ENCODE measurements at places on chromosomes 12 and 14.

- DNase-seq = no peak
Observed at GRCh38 chr12:52686756-52687487, 6.7 kb upstream of the KRT1 start.

DNA sequence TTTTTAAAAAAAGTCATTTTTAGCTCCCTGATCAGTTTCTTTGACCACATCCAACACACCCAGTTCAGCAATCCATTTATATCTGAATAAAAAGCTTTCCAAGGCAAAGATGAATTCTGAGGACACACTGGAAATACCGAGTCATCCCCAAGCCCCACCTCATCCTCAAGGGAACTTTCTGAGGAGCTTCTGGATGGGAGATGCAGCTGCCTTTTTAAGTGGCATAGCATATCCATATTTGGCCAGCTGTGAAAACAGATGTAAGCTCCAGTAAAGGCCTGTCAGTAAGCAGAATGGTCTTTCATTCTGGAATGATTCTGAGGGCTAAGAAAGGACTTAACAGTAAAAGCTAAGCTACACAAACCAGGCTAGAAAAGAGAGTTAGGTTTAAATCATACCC lies 18.4 kb downstream of the ZFYVE1 start:
- DNase-seq = no peak

- no peak for DNase-seq
Observed at GRCh38 chr14:92832137-92832700, 38.1 kb downstream of the GOLGA5 start.

GRCh38 chr12:51953864-51954263 lies 2.4 kb downstream of the ACVR1B start:
- no peak for DNase-seq

- no peak for DNase-seq
Observed at GRCh38 chr14:68695326-68695768, 97.5 kb downstream of the ZFP36L1 start.

- no peak for DNase-seq
Observed at GRCh38 chr12:130007771-130008170, 103.9 kb upstream of the TMEM132D start.

DNA sequence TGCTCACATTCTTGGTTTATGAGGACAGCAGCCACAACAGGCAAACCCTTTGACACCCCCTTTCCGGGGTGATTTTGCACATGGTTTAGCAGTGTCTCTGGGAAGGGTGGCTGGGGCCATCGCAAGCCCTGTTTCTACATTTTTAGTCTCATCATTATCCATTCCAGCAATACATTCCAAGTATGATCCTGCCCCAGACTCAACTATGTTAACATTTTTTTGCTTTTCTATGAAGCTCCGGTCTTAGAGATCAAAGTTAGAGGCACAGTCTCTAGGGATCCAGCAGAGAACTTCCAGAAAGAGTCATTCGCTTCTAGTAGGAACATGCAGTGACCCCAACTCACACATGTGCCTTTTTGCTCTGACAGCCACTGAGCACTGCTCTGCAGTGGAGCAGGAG lies 130.9 kb downstream of the TBX5 start:
- DNase-seq = no peak

- no peak for DNase-seq
Observed at GRCh38 chr12:15963271-15963670, 52.1 kb downstream of the DERA start.

DNA sequence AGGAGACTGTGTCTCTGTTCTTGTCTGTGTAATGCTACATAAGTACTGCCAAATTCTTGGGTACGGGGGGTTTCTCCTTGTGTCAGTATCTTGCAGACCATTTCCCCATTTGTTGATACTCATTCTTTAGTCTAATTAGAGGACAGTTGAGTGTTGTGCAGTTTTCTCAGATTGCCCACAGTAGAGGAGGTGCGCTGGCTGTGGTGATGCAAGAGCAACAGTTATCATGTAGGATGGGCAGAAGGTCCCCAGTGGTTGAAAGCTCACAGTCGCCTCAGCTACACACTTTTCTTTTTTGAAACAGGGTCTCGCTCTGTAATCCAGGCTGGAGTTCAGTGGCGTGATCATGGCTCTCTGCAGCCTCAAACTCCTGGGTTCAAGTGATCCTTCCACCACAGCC lies 37.8 kb upstream of the ATP2A2 start:
- DNase-seq = no peak

DNA sequence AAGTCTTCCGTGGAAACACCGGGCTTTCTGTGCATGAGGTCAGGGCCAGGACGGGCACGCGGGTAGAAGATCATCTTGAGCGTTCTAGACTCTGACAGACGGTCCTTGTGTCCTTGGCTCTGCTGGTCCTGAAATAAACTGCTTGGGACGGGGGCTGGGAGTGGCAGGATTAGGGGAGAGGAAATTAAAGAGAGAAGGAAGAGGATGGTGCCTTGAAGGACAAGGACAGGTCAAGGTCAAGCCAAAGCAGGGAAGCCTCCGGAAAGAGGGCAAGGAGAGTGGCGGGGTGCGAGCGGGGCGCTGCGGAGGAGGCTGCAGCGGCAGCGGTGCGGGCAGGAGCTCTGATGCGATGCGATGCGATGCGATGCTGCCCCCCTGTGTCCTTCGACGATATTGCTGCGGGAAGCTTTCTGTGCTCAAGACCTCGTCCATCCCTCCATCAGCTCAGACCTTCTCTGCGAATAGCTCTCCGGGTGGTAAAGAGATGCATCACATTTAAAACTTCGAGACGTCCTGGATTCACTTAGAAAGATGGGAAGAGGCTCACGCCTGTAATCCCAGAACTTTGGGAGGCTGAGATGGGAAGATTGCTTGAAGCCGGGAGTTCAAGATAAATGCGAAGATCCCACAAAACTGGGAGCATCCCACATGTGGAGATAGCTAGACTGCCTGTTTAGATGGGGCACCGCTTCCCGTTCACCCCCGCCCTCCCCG lies 110.1 kb upstream of the TMEM132D start:
- DNase-seq = peak; percentile 44

GRCh38 chr12:13425766-13426165 lies 229.2 kb downstream of the EMP1 start:
- no peak for DNase-seq

DNA sequence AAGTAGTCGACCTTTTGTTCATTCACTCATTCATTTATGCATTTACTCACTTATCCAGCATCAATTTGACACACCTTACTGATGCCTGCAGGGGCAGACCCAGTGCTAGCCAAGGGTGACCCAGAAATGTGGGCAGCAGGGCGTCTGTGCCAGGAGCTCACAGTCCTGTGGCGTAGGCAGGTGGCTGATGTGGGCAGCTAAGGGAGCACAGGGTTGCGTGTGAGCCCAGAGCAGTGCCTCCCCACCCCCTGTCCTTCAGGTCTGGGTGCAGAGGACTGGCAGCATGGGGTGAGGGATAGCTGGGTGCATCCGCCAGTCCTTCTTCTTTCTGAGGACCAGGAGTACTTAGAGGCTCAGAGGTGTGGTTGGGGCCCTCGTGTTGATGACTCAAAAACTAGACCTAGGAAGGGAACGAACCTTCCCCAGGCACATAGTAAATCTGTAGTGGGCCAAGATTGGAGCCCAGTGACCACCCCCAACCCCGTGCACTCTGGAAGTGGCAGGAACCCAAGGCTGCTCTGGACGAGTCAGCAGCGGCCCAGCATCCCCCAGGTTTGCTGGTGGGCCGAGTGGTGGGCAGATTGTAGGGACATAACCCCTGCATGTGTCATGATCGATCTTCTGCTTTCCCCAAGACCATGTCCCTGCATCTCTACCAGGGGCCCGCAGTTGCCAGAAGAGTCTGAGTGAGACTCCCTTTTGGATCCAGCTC lies 63.9 kb downstream of the BEGAIN start:
- no peak for DNase-seq

DNA sequence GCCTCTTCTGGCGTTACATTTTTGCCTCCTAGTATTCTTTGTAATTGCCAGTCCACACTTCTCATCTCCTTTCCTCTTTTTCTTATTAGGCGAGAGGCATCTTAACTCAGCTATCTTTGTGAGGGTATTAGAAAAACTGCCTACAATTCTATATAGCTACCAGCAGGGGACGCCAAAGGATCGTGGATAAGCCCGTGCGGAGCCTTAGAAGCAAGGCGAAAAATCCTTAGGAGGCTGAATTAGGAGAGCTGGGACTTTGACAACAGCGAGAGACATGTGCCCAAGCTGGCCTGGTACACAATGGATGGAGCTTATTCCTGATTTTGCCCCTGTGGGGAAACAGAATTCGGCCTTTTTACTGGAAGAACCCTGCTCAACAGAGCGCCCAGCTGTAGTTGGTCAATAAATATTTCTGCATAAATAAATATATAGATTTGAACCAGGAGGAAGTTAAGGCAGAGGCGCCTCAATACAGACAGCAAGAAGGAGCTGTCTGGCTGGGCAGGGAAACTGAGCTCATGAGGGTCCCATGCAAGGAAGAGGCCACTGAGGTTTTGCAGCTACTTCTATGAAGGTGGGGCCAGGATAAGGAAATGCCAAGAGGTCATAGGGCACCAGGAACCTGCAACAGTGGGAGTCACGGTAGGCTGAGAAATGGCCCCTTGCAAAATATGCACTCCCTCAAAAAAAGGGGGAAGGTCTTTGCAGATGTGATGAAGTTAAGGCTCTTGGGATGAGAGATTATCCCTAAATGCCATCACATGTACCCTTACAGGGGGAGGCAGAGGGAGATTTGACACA lies 14.6 kb upstream of the RBM19 start:
- peak; percentile 81 for DNase-seq

GRCh38 chr12:56987011-56987410 lies 19.3 kb downstream of the ZBTB39 start:
- no peak for DNase-seq

DNA sequence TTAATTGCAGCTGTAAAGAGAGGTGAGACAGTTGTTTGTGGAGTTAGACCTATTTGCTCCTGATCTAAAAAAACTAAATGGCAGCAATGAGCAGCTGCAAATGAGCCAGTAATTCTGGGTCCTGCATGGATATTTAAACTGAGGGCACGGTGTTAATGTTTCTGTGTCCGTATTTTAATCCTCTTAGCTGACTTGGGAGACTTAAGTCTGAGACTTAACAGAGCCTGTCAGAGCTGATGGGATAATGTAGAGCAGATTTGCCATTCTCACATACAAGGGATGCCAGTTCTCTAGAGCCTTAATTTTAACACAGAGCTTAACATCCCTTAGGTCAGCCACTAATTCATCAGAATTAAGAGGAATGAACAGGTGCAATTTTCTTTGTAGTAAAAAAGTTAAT lies 178.6 kb upstream of the PDE3A start:
- DNase-seq = no peak

DNA sequence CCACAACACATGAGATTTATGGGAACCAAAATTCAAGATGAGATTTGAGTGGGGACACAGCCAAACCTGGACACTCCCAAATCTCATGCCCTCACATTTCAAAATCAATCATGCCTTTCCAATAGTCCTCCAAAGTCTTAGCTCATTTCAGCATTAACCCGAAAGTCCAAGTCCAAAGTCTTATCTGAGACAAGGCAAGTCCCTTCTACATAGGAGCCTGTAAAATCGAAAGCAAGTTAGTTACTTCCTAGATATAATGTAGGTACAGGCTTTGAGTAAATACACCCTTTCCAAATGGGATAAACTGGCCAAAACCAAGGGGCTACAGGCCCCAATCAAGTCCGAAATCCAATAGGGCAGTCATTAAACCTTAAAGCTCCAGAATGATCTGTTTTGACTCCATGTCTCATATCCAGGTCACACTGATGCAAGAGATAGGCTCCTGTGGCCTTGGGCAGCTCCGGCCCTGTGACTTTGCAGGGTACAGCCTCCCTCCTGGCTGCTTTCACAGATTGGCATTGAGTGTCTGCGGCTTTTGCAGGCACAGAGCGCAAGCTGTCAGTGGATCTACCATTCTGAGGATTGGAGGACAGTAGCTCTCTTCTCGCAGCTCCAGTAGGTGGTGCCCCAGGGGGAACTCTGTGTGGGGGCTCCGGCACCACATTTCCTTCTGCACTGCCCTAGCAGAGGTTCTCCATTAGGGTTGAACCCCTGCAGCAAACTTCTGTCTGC lies 60.1 kb downstream of the LRIG3 start:
- DNase-seq = no peak

DNA sequence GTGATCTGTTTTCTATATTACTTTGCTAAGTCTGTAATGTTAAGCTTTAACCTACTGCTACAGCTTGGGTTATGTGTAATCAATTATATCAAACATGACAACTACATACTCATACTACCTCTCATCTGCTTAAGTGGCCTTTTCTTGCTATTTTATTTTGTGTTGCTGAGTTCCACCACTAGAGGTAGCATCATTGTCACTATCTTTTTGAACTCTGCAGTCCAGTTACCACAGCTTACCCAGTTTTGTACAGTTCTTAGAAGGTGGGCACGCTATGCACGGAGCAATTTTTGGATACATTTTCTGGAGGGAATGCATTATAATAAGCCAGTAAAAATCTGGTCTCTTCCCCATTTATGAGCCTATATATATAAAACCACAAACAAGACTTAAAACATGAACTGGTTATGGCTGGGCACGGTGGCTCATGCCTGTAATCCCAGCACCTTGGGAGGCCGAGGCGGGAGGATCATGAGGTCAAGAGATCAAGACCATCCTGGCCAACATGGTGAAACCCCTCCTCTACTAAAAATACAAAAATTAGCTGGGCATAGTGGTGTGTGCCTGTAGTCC lies 48.5 kb downstream of the SAV1 start:
- DNase-seq = no peak

- no peak for DNase-seq
Observed at GRCh38 chr12:6724409-6724797, 557 bp downstream of the COPS7A start.

DNA sequence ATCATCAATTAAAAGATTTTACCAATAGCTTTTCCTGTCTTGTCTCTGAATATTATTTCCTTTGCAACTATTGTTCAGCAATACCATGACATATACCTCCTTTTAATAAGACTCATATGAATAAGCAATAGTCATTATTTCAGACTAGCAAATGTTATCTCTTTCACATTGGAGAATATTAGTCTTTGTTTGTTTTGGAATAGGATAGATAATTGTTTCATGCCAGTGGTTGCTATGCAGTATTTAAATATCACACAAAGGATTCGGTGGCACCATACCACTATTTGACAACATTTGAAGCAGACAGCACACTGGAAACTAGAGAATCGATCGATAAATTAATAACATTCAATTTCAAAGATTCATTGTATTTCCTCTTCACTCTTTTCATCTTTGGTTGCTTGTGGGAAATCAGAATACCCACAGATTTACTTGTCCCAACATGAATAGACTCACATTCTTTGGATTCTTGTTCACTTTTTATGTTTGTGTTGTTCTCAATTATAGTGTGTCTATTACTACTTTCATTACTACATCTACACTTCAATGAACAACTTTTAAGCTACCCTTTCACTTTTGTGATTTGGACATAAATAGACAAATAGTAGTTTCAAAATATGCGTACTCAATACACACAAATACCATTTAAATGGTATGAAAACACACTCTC lies 42.7 kb upstream of the TBPL2 start:
- DNase-seq = no peak

- DNase-seq = no peak
Observed at GRCh38 chr12:124428136-124428791, 133.4 kb downstream of the RFLNA start.

All from NCI-H2107 (cell line).